ENCODE measurements at places on chromosomes 2 and 18.

DNA sequence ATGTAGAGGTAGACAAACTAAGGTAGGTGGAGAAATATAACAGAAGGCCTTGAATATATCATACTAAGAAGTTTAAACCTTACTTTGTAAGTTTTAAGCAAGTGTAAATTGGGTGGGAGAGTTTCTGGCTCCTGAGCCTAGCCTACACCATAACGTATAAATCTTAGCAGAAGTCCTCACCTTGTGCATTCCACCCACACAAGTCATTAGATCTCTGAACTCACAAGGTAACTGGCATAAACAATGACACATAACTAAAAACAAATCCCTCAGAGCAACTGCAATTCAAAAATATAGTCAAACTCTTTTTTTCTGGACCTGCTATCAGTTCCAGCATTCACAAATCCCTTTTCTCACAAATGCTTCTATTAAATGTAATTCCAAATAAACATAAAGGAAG lies 9.4 kb downstream of the REV1 start:
- DNase-seq: no peak

DNA sequence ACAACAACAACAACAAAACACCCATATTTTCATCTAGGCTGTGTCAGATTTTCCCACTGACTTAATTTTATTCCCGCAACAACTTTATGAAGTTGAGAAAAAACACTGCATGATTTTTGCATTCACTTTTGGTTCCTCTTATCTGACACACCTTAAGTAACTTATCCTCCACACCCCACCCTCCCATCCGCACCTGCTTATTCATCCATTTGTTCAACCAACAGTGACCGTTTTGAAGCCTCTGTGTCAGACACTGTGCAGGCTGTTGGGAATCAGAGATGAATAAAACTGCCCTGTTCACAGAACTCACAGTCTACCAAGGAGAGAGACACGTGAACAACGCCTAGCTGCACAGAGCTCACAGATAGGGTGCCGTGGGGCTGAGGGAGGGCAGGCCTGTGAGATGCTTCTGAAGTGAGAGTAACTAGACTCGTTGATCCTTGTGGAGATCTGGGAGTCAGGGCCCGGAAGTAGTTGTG lies 7.4 kb downstream of the CNNM4 start:
- no peak for DNase-seq

GRCh38 chr18:69981948-69982347 lies 34.3 kb upstream of the CD226 start:
- no peak for DNase-seq

DNA sequence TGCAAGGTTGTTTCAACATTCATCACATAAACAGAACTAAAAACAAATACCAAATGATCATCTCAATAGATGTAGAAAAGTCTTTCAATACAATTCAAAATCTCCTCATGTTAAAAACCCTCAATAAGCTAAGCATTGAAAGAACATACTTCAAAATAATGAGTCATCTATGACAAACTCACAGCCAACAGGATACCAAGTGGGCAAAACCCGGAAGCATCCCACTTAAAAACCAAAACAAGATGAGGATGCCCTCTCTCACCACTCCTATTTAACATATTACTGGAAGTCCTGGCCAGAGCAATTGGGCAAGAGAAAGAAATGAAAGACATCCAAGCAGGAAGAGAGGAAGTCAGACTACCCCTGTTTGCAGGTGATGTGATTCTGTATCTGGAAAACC lies 992.2 kb upstream of the PIK3C3 start:
- DNase-seq: no peak

DNA sequence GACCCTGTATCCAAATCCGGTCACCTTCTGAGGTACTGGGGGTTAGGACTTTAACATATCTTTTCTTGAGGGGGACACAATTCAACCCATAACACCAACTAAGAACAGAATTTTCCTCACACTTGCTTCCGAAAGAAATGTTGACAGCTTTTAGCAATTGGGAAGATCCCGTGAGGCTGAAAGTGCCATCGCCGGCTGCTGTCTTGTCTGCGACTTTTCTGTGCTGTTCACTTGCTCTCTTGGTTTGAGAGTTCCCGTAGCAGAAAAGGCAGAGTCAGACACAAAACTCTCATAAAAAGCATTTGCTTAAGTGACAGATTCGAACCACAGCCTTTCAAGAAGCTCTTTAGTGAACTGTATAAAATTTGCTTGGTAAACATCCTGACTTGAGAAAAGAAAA lies 253.4 kb downstream of the ARHGAP15 start:
- DNase-seq: no peak

DNA sequence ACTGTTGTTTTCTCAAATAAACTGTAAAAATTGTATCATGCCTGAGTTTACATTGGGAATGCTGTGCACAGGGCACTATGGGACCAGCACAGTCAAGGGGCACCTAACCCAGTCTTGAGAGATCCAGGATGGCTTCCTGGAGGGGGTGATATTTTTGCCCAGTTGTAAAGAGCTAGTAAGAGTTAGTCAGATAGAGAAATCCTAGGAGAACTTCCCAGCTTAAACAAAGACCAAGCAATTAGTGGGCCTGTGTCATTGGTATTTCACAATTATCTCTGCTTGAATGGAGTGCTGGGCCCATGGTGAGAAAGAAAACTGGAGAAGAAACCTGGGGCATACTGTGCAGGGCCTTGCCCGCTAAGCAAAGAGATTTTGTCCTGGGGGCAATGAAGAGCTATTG lies 12.2 kb downstream of the XDH start:
- no peak for DNase-seq

GRCh38 chr18:10723496-10723895 lies 197.7 kb downstream of the NAPG start:
- DNase-seq: no peak

DNA sequence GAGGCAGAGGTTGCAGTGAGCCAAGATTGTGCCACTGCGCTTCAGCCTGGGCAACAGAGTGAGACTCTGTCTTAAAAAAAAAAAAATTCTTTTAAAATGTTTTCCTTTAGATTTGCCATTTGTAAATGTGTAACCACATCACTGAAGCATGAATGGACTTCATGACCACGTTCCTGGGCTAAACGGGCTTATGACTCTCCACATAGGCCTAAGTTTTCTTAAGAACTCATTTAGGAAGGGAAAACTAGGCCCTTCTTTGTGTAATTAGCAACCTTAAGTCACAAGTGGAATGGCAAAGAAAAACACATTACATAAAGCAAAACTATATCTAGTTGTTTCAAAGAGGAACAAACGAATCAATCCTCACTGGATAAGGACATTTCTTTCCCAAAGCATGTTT lies 99.5 kb downstream of the MEIS1 start:
- no peak for DNase-seq

GRCh38 chr18:8890957-8891464 lies 185.7 kb downstream of the MTCL1 start:
- peak; percentile 89 for DNase-seq

DNA sequence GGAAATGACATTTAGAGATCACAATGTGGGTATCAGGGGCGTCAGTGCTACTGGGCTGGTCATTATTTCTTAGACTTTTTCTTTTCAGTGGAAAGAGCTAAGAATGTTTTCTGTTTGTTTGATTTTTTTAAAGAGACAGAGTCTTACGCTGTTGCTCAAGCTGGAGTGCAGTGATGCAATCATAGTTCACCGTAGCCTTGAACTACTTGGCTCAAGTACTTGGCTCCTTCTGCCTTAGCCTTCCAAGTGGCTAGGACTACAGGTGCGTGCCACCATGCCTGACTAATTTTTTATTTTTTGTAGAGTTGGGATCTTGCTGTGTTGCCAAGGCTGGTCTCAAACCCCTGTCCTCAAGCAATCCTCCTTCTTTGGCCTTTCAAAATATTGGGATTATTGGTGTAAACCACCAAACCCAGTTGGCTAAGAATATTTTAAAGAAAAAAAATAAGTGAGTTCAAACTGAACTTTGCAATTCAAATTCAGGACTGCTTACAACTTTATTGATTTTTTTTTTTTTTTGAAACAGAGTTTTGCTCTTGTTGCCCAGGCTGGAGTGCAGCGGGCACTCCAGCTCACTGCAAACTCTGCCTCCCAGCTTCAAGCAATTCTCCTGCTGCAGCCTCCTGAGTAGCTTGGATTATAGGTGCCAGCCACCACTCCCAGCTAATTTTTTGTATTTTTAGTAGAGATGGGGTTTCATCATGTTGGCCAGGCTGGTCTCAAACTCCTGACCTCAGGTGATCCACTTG lies 154.2 kb downstream of the MIB1 start:
- DNase-seq: no peak

Data from HFF-Myc (cell line).